ENCODE measurements at places on chromosomes 1 and 21.

GRCh38 chr1:85450832-85451231 lies 14.1 kb downstream of the DDAH1 start:
- DNase-seq: no peak

DNA sequence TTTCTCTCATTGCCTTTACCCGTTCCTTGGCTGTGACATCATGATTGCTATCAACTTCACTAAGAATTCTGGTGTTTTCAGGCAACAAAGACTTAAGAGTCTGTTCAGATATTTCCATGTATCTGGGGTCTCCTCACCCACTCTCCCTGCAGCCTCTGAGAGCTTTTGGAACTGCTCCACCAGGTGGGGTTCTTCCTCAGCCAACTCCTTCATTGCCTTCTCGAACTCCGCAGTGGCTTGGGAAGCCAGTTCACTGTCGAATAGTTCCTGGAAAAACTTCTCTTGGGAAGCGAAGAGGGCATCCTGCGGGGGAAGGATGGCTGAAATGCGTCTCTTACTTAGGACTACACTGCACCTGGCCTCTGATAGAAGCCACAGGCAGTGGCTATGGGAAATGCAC lies 2.1 kb downstream of the PEX19 start:
- DNase-seq: no peak

- no peak for DNase-seq
Measured at GRCh38 chr1:173024543-173024942, 26.2 kb downstream of the TNFSF18 start.

DNA sequence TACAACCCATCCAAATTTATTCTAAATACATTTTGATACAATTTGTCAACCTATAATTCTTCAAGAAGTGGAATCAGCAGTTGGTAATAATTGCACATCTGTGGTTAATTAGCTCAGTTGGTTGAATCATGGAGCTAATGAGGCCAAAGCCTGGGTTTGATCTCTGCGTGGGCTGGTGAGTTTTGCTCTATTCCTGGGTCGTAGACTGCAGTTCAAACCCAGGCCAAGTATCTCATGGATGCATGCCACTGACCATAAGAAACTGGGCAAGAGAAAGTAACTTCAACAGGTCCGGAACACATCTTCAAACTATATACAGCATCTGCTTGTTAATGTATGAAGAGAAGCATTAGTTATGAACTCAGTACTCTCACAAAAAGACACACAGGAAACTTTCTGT lies 779.7 kb downstream of the USP25 start:
- peak; percentile 46 for DNase-seq

GRCh38 chr1:29513357-29513756 lies 277.0 kb downstream of the PTPRU start:
- no peak for DNase-seq

DNA sequence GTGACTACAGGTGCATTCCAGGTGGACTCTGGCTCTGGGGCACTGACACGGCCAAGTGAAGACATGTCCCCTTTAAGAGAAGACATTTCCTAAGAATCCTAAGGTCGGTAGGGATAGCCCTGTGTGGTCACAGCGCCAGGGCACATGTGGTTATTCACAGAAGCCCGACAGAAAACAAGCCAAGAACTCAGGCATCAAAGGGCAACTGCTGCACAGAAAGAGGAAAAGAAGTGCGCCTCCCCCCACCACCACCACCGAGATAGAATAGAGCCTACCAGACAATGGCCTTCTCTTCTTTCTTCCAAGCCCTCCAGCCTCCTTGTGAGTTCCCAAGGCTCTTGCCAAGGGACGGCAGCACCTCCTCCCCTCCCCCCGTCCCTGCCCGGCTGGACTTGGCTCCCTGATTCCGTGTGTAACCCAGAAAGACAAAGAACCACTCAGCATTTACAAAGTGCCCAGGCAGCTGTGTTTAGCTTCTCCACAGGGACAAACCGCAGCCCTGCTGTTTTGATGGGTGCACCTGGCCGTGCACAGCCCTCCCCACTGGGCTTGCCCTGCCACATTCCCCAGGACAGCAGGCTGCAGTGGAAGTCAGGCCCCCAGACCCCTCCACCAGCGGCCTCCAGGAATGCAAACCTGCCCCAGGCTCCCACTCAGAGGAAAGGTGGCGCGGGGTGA lies 30.2 kb downstream of the TMPRSS2 start:
- DNase-seq: no peak

GRCh38 chr1:191256917-191257316 lies 779.3 kb upstream of the BRINP3 start:
- DNase-seq: no peak

DNA sequence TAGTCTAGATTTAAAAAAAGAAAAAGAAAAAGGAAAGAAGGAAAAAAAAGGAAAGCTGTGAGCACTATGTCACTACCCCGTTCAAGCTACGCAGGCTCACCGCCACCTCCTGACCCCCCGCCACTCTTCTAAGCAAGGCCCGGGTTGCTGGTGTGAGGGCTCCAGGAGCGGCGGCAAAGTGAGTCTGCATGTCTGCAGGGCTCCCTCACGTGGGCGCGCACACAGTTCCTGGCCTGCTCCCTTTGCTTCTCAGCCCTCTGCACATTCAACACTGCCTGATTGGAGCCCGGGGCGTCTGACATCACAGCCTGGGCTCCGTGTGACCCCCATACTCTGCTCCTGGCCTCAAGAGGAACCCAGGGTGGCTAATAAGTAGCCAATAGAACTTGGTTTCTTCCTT lies 81.4 kb upstream of the TLR5 start:
- no peak for DNase-seq

GRCh38 chr1:6353955-6354658 lies 39.5 kb downstream of the ACOT7 start:
- DNase-seq: no peak

GRCh38 chr1:60695716-60696171 lies 386.6 kb upstream of the NFIA start:
- DNase-seq: no peak

DNA sequence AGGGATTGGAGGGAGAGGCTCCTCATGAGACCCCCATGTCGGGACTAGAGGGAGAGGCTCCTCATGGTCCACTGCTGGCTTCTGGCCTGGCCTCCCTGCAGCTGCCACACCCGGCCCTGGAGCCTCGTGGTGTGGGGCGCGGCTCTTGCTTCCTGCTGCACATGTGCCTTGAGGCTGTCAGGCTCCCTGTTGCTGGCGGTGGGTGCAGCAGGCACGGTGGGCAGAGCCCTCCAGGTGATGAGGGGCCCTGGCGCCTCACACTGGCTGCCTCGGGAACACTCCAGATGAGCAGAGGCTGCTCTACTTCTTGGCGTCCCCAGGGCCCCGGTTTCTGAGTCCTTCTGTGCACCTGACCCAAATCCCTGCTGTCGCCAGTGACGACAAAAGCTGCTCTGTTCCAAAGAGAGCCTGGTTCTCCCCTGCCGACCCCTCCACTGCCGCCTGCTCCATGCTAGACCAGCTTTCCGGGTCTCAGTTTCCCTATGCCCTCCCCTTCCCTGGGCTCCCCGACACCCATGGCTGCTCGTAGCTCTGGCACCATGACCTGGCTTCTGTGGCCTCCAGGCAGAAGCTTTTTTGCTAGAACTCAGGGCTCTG lies 9.7 kb upstream of the ATAD3B start:
- no peak for DNase-seq

DNA sequence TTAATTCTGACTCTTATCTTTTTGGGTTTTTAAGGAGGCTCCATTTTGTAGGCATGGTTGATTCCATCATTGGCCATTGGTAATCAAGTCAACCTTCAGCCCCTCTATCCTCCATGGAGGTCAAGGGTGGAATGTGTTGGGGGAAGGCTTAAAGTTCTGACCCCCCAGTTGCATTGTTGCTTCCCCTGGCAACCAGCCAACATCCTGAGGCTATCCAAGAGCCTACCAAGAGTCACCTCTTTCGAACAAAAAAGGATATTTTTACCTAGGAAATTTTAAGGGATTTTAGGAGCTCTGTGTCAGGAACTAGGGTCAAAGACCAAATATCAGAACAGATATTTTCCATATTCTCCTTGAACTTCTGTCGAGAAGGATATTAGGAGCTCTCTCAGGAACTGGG lies 251.8 kb downstream of the RYR2 start:
- no peak for DNase-seq

- DNase-seq: no peak
Measured at GRCh38 chr21:33892853-33893252, 22.8 kb downstream of the ATP5PO start.

GRCh38 chr21:43590194-43590593 lies 69.1 kb downstream of the HSF2BP start:
- DNase-seq: no peak

DNA sequence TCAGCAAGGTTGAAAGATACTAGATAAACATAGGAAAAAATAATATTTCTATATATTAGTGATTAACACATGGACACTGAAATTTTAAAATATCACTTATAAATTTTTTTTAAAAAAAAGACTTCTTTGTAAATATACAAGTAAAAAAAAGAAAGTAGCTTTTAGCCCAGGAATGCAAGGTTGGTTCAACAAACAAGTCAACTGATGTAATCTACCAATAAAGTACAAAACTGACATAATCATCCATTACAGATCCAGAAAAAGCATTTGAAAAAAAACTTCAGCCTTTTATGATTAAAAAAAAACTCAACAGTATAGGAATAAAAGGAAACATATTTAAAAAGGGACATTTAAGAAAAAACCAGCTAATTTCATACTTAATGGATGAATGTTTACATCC lies 48.4 kb downstream of the TRMT1L start:
- DNase-seq: no peak

DNA sequence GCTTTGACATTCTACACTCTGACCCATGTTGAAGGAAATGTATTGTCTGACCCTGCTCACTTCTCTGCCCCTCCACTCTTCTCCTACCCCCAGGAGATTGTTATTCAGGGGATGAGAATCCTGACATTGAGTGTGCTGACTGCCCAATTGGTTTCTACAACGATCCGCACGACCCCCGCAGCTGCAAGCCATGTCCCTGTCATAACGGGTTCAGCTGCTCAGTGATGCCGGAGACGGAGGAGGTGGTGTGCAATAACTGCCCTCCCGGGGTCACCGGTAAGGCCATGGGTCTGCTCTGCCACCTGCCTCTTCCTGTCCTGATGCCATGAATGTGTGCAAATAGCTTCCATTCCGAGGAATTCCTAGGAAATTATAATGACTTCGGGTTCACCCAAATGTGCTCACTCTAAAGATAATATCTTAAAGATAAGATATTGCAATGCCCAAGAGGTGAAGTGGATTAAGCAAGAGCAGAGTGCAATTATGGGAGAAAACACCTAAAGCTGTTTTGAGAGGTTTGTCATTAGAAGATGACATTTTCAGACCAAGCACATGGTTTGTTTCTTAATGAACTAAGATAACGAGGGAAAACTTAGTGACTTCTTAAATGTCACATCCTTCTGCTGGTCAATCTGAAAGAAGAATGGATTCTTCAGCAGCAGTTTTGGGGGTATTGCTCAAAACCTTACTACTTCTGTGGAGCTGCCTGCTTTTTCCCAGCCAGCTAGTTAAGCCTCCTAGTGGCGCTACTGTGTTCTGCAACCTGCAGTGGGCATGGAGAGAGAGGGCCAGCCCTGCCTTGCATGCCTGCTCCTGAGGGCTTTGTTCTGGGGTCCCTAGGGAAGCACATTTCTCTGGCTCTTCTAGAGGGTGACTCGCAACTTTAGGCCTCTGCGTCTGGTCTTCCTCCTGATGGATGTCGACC lies 41.6 kb downstream of the LAMC2 start:
- DNase-seq: no peak

GRCh38 chr1:10459184-10459583 lies 9.4 kb downstream of the CORT start:
- peak; percentile 46 for DNase-seq

GRCh38 chr1:83017701-83018100 lies 981.2 kb downstream of the TTLL7 start:
- no peak for DNase-seq

DNA sequence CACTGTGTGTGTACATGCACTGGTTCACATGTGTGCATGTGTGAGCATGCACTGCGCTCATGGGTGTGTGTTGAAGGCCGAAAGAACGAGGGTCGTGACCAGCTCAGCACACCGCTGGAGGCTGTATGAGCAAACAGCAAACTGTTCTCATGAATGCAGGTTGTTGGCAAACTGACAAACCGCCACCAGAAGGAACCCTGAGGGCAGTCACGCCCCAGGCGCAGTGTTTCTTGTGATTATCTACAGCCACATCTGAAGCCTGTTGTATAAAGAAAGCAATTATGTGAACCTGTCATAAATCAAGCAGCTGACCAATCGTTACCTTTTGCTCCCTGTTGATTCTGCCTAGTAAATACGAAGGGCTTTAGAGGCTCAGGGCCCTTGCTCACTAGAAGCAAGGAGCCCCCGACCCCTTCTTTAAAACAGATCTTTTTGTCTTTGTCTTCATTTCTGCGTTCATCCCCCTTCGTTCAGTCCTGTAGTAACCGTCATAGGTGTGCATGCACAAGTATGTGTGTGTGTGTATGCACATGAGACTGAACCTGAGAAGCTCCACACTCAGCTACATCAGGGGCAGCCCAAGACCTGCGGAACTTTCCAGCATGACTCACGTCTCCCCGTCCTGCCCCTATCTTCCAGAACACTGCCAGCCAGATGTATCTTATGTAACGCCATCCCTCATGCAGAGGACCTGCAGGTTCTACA lies 16.8 kb upstream of the RIPK4 start:
- peak; percentile 73 for DNase-seq

GRCh38 chr1:30809514-30810263 lies 52.1 kb upstream of the LAPTM5 start:
- DNase-seq: peak; percentile 52

DNA sequence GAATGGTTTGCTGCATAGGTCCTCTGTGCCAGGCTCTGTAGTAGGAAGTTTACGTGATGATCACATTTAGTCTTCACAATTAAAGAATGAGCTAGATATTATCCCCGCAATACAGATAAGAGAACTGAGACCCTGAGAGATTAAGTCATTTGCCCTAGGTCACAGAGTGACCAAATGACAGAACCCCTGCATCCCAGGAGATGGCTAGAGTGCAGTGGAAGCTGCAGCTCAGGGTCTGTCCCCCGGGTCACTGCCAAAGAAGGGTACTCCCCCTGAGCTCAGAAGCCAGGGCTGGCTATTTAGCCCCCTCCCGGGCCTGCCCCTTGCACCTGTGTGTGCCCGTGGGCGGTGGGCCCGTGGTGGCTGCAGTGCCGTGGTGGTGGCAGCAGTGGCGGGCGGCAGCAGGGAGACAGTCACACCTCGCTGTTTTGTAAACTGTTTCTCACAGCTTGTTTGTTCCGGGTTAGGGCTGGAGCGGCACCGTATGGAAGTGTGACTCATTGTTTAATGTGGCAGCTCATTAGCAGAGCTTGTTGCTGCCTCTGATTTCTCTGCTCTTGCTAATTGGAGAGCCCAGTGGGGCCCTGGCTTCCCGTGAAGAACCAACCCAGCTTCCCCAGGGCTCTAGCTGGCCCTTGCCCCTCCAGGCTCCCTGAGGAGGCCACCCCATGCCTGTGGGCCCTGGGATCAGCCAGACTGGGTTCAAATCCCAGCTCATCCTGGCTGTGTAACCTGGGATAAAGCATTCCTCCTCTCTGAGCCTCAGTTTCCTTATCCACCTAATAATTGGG lies 19.3 kb upstream of the FOXO6 start:
- no peak for DNase-seq

All from BJ (cell line).